ENCODE measurements at places on chromosomes 13 and 19.

- no peak for DNase-seq
These were observed 307 bp downstream of the JOSD2 start for GRCh38 chr19:50510700-50511068.

- no peak for DNase-seq
These were observed 15.4 kb downstream of the SHISA2 start for GRCh38 chr13:26036383-26036782.

DNA sequence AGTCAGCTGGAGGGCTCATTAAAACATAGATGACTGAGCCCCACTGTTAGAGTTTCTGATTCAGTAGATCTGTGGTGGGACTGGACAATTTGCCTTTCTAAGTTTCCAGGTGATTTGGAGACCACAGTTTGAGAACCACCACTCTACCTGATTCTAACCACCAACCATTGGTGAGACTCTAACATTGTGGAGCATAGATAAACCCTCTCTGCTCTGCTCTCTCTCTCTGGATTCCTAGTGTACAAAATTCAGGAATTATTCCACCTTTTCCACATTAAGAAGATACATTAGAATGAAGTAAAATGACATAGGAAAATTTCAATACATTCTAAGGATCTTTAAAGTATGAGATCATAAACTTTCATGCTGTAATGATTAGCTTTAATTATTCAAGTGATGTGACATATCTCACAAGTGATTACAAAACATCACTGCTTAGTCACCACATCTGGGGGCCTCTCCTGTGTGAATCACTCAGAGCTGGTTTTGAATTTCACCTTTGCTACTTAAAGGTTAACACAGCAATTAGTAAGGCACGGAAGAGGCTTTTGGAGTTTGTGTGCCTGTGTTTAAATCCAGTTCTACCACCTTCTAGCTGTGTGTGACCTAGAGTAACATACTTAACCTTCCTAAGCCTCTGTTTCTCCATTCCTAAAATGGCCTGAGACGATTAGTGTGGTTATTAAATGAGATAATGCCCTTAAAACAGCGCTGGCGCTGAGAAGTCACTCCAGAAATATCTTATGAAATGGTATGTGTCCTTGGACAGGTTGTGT, 78.5 kb upstream of the NBEA start:
- no peak for DNase-seq

DNA sequence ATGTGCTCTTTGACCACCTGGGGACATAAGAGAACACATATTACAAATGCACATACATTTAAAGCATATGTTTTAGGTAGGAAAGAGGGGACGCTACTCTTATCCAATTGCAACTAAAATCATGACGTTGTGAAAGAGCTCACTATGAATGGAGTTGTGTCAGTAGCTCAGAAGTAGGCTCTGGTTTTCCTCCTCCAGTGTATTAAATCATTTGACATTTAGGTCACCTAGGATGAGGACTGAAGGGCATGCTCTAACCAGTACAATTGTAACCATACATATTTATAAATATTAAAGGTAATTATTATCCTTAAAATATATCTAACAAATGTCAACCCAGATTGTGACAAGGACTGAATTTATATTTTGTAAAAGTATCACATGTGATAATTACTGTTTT, 389.0 kb downstream of the KLF12 start:
- DNase-seq = no peak

DNA sequence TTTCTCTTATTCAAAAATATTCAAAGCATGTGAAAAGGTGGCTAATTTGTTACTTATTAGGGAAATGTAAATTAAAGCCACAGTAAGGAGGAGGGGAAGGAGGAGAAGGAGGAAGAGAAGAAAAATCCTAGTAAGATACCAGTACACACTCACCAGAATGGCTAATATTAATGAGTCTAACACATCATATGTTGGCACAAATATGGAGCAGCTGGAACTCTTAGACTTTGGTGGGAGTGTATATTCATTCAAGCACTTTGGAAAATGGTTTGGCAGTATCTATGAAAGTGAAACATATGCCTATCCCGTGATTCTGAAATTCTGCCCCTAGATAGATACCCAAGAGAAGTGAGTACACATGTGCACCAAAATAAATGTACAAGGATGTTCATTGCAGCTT, 38.1 kb upstream of the RGCC start:
- no peak for DNase-seq

DNA sequence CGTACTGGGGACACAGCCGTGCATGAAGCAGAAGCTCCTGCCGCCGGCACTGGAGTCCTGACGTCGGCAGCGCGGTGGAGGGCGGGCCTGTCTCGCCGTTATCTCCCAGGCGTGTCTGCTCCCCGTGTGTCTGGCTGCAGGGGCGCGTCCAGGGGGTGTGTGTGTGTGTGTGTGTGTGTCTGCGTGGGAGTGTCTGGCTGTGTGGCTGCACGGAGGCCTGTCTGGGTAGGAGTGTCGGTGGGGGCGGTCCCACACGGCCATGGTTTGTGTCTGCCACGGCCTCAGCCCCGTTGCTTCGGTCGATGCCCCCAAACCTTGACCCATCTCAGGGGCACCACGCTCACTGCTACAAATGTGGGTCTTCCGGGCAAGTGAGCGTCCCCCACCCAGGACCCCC, 18.3 kb downstream of the ARID3A start:
- no peak for DNase-seq

DNA sequence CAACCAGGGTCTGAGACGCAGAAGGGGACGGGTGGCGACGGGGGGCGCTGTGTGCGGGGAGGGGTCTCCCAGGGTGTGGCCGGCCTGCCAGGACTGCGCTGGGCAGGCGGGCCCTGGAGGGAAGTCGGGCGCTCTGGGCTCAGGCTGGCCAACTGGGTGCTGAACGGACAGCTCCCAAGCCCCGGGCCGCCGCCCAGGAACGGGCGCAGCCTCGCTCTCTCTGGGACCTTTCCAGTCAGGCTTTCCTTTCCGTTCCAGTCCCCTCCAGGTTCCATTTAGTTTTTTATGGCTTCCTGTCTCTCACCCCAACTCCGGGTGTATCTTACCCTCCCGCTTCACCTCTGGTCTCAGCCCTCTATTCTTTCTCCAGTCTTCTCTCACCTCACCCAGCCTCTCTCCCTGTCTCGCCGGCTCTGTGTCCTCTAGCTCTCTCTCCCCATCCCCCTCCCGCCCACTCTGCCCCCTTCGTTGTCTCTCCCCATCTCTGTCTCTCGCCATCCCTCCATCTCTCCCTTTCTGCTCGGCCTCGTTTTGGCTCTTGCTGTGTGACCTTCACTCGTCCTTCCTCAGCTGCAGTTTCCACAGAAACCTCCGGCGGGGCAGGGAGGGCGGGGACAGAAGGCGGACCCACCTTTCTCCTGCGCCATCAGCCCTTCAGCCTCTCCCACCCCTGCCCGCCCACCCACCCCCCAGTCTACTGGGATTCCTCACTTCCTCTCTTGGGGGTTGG, 3.3 kb upstream of the ATP1A3 start:
- no peak for DNase-seq

GRCh38 chr13:103539721-103540381, 473.6 kb upstream of the SLC10A2 start:
- no peak for DNase-seq

GRCh38 chr19:57747472-57747807, 825 bp downstream of the ZNF776 start:
- DNase-seq = no peak

- DNase-seq = no peak
These were observed 47.2 kb downstream of the CHST8 start for GRCh38 chr19:33668968-33669367.

Measured in glomerular endothelial cell (primary cell).